Stimulated activated CD8-positive, alpha-beta memory T cell treated with anti-CD3 and anti-CD28 coated beads, Interleukin-15, amount 100 ng/mL, for 48 hours (primary cell): ENCODE measurements at places on chromosomes 3 and 15.
A peak's percentile ranks its signal among the peaks of the same experiment; 100 is the strongest.

DNA sequence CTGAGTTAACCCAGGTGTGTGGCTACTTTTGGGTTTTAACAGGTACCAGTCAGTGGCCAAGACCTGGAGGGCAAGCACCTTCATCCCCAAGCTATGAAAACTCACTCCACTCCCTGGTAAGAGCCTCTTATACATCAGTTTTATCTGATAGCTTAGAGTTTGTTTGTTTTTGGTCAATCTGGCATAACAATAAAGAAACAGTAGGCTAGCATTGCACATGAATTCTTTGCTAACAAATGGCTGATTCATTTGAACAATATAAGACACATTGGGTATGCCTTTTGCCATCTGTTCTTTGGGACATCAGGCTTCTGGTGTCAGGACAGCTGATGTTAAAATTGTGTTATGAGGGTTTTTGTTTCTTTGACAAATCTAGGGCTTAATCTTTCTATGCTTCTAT is 125.0 kb upstream of the CGNL1 start:
- no peak for DNase-seq

DNA sequence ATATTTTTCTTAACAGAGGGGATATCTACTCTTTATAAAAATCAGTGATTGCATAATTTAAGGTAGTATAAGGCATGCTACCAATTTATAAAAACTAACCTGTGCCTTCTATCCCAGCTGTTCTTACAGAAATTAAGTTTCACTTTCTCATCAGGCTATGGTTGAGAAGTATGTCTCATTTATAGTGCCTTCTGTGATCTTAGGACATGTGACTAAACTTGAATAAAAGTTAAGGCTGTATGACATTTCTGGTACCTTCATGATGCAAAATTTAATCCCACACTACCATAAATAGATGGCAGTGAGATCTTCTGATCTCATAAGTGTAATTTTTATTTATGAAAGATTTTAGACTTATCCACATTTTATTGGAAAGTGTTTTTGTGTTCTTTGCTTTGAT is 12.6 kb downstream of the TIPARP start:
- no peak for DNase-seq

DNA sequence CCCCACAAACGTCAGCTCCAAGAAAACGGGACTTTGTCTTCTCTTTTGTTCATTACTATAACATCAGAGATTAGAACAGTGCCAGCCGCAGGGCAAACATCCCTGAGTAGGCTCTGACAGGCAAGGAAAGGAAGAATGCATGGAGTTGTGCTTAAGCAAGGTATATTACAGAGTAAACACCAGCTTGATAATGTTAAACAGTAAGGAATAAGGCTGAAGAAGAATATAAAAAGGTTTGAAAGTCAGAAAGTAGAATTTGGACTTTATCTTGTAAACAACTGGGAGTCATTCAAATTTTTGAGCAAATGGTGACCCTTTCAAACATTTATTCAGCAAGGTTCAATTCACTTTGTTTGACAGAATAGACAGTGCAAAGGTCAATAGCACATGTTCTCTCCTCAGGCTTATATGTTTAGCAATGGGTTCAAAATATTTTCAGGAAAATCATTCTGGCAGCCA is 11.0 kb downstream of the GABPB1 start:
- DNase-seq, result no peak

GRCh38 chr3:170178651-170179050 is 2.9 kb downstream of the PHC3 start:
- DNase-seq, result peak; percentile 21

DNA sequence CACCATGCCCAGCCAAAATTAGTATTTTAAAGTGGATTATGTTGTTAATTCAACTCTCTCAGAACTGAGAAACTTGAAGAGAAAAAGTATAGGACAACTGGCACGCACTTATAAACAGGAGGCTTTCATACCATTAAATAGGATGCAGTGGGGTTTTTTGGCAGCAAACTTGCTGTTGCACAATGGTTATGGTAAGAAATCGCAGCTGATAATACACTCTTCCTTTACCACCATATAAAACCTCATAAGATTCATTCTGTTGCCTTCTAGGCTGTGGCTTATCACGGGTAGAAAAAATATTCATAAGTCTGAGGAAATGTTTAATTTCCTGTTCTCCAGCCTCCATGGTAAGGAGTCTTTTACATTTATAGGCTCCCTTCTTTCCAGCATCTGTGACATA is 95.3 kb downstream of the TMCO5A start:
- no peak for DNase-seq

DNA sequence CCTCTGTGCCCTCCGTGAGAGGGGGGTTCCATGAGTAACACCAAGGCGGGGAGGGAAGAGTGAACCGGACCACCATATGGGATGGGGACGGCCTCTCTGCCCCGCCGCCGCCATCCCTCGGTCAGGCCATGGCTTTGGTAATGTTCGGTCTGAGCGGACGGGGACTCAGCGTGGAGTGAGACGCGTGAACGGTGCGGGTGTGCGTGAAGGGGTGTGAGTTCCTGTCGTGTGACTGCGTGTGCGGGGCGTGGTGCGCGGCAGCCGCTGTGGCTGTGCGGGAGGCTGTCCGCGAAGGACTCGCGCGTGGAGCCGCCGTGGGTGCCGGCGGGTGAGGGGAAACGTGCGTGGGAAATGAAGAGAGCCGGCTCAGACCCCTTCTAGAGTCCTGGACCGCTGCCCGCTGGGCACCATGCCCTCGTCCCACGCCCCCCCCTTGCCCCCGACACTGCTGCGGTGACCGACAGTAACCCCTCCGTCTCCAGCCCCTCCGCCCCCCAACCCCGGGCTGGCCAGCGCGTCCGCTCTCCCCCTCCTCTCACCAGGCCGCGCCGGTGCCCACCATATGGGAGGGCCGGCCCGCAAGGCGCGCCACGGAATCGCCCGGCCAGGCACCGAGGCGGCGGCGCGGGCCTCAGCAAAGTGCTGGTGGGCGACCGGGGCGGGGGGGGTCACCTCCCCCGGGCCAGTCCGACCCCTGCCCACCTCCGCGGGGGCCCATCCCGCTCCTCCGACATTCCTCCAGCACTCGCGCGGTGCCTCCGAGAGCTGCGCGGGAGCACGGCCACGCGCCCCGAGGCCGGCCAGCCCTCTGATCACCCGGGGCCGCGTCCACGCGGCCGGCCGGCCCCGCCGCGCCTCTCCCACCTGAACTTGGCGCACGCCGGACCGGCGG is 589 bp downstream of the KLF15 start:
- no peak for DNase-seq

DNA sequence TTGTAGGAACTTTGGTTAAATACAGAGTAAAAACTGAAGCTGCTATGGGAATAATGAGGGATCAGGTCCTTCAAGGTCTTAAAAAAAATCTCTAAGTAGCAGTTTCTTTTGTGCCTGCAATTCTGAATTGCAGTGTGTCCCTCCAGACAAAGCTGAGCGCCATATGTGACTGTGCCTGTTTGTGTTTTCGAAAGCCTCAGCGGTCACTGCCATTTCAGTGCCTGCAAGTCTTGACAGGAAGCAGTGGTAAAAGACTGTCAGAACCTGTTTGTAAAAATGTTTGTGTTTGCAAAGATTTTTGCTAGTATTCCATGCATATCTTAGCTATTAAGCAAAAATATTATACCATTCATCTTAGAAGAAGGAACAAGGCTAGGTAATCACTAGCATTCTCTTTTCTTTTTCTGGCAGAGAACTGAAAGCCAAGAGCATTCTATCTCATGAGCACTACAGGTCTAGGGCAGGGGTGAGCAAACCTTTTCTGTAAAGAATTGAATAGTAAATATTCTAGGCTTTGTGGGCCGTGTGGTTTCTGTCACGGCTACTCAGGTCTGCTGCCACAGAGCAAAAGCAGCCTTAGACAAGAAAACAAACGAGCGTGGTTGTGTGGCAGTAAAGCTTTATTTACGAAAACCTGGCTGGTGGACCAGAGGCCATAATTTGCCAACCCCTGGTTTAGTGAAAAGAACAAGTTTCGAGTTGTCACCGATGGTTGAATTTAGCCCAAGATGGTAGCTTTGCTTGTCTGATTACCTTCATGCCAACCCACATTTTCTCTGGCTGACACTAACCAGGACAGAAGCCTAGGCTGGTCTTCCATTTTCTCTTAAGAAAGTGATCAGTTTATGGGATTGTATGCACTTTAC is 134.4 kb downstream of the CACNA1D start:
- no peak for DNase-seq

DNA sequence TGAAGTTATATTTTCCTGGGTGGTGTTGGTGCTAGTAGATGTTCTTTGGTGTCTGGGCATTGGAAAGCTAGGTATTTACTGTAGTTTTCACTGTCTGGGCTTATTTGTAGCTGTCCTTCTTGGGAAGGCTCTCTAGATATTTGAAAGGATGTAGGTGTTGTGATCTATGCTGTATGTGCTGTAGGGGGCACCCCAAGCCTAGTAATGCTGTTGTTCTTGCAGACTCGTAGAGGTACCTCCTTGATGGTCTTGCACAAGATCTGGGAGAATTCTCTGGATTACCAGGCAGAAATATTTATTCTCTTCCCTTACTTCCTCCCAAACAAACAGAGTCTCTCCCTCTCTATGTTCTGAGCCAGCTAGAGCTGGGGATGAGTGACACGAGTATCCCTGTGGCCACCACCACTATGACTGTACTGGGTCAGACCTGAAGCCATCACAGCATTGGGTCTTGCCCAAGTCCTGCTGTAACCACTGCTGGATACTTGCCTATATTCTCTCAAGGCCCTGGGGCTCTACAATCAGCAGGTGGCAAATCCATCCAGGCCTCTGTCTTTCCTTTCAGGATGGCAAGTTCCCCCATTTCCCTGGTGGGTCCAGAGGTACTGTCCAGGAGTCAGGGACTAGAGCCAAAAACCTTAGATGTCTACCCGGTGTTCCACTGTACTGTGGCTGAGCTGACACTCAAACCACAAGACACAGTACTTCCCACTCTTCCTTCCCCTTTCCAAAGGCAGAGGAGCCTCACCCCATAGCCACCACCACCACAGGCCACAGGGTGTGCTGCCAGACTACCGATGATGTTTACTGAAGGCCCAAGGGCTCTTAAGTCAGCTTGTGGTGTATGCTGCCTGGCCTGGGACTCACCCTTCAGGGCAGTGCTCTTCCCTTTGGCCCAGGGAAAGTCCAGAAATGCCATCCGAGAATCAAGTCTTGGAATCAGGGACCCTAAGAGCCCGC is 195.2 kb upstream of the DPPA4 start:
- no peak for DNase-seq

DNA sequence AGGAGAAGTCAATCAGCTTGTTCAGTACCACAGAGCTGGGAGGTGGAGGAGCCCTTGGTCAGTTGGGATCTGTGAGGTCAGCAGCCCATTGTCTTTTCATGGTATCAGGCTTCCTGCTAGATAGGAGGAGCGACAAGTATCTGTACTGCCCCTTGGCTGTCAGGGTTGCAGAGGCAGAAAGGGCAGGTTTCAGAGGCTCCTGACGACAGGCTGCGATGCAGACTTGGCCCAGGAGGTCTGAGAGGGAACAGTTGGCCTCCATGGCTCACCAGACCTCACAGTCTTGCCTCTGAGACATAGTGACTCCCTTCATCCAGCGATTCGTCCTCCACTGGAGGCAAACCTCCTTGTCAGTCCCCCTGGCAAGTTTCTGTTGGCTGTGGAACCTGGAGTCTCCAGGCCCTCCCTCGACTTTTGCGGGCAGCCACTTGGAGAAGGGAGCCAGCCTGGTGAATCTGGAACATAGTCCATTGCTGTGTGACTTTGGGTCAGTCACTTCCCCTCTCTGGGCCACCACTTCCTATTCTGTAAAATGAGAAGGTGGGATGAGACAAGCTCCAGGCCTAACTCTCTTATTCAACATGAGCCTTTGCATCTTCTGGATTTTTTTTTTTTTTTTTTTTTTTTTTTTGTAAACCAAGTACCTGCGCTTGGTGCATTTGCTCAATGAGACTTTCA is 177.9 kb upstream of the TLE3 start:
- DNase-seq, result no peak

DNA sequence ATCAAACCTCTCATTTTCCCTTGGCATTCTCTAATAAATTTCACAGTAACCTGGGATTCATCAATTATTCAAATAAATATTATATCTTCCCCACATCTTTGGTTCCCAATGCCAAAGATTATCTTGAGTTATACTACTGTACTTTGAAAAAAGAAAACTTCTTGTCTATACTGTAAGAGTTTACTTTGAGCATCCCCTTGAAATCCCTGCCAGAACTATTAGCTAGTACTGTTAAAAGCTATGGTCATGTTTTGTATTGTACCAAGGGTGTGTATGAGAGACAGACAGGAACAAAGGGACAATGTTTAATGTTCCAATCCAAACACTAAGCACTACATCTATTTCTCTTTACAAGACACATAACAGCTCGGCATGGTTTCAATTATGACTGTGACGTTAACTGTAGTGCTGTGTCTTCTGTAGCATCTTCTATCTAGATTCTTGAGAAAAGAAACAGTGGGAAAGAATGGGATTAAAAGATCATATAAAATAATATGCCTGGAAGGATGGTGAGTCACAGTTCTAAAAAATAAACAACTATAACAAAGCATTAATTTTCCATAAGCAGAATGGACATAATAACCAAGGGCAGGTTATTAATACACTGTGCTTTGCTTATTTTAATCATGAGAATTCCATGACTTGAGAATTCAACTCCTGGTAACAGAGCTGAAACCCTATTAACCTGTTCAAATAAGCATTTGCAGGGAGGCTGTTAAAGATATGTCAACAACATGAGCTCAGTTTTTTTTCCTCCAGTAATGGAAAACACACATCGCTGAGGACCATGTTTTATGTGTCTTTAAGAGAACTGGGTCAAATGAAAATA is 71.1 kb downstream of the ALDH1A2 start:
- DNase-seq, result no peak

- DNase-seq, result no peak
Measured at GRCh38 chr3:4848176-4848825, 130.9 kb upstream of the BHLHE40 start.

GRCh38 chr3:122975924-122976293 is 51.7 kb downstream of the SEMA5B start:
- DNase-seq, result no peak

- DNase-seq, result no peak
Measured at GRCh38 chr3:50221051-50221410, 15.0 kb upstream of the GNAI2 start.

DNA sequence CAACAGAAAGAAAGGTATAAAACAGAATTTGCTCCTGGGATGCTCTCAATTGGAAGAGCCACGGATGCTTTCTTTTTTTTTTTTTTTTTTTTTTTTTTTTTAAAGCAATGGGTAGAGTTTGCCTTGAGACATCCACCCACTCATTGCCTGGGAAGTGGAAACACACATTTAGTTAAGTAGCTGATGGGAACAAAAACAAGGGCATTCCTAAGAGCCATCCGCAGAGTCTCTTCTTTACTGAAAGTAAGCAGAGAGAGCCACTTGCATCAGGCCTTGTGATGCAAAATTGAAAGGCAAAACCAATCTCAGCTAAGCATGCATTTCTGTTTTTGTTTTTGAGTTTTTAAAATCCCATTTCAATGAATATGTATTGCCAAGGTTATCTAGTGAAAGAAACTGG is 787.9 kb upstream of the LMCD1 start:
- no peak for DNase-seq

- DNase-seq, result no peak
Measured at GRCh38 chr15:41416128-41416741, 660 bp upstream of the RTF1 start.
